ENCODE measurements at places on chromosomes 6 and 20.

DNA sequence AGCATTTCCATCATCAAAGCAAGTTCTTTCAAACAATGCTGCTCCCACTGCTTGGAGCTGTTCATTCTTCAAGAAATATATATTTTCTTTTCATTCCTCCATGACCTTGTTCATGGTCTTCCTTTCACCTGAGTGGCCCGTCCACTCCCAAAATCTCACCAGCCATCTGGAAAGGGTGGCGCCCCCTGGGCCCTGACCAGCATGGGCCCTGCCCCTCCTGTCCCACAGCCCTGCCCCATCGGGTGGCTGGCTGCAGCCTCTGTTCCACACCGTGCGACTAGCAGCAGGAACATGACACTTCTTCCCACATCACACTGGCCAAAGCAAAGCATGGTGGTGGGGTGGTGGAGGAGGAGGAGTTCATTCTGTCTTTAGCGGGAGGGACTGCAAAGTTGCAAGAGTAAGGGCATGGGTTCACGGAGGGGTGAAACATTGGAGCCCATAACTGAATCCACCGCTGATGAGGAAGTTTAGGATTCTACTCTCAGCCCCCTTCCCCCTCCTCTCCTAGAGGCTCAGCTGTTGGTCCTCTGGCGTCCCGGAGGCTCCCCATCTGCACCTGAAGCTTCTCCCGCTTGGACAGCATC, 195.2 kb upstream of the SLC24A3 start:
- DNase-seq = no peak

GRCh38 chr6:44621846-44622245, 234.3 kb downstream of the CDC5L start:
- no peak for DNase-seq

DNA sequence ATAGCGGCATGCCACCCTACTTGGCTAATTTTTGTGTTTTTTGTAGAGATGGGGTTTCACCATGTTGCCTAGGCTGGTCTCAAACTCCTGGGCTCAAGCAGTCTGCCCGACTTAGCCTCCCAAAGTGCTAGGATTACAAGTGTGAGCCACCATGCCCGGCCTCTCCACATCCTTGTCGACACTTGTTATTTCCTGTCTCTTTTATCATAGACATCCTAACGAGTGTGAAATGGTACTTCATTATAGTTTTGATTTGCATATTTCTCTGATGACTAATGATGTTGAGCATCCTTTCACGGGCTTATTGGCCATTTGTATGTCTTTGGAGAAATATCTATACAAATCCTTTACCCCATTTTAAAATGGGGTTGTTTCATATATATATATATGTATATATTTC, 39.0 kb upstream of the ASXL1 start:
- DNase-seq = no peak

DNA sequence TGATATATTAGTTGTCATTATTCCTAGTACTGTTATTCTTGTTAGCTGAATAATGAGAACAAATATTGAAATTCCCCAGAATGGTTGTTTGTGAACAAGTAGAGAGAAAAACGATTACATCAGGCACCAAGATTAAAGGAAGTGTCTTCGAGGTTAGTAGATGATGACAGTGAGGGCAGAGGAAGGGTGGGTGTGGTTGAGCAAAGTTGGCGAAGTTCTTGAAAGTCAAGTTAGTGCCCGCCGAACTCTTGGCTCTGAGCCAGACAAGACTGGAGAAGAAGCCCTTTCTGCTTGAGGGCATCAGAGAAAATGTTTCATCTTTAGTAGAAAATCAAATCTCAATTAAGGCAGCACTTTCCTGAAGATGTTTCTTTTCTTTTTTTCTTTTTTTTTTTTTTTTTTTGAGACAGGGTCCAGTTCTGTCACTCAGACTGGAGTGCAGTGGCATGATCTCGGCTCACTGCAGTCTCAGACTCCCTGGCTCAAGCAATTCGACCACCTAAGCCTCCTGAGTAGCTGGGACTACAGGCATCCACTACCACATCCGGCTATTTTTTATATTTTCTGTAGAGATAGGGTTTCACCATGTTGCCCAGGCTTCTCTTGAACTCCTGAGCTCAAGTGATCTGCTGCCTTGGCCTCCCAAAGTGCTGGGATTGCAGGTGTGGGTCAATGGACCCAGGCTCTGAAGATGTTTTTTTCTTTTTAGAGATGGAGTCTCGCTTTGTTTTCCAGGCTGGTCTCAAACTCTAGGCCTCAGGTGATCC, 77.1 kb downstream of the SGK1 start:
- peak; percentile 56 for DNase-seq

DNA sequence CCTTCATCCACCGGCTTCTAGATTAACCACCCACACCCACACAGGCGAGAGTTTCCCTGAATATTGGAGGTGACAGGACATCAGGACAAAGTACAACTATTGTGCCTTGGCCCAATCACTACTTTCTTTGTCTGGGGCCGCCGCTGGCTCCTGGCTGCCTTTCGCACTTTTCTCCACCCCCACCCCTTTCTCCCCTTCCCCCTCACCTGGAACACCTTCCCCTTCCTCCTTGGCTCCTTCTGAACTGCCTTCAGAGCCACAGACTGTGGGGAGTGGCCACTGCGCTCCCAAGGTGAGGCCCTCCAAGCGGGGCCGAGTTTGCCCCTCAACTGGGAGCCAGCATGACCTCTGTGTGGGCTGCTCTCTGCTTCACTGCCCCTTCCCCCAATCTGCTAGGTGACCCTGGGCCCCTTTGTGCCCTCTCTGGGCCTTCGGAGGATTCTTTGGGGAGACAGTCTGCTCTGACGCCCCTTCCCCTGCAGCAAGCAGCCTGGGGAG, 3.0 kb upstream of the VEGFA start:
- DNase-seq = no peak

- DNase-seq = no peak
These were observed 53.5 kb downstream of the GOPC start for GRCh38 chr6:117548797-117549301.

DNA sequence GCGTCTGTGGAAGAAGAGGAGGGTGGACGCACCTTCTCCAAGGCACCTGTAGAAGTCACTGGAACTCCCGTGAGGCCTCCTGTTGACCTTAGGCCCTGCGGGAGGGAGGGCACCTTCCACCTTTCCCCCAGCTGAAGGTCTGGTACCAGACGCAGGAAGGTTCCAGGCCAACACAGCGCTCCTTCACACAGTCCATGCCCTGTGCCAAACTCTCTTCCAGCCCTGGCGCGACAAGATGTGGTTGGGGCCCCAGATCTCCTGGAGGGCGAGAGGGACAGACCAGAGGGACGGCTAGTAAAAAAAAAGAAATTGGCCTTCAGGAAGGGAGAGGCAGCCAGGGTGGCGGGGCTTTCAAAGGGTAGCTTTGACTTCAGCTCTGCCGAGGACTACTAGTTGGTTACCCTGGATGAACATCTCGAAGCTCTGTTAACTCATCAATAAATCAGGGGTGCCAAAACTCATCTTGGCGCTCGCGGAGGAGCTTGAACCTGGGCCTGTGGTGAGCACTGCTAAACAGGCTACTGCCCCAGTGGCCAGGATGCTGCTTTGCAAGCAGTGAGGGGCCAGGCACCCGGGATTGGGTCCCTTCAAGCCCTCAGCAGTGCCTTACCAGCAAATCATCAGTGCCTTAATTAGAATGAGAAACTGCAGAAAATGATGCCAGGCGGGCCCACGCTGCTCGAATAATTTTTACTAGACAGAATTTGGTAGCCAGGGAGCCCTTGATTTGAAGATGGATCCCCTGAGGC, 14.9 kb downstream of the AARS2 start:
- no peak for DNase-seq
